ENCODE measurements at places on chromosomes 5 and 9. TPM values are rescaled to one million over a fixed set of nuclear protein-coding genes. Genes with fewer than 3 reads are reported as not detected.

DNA sequence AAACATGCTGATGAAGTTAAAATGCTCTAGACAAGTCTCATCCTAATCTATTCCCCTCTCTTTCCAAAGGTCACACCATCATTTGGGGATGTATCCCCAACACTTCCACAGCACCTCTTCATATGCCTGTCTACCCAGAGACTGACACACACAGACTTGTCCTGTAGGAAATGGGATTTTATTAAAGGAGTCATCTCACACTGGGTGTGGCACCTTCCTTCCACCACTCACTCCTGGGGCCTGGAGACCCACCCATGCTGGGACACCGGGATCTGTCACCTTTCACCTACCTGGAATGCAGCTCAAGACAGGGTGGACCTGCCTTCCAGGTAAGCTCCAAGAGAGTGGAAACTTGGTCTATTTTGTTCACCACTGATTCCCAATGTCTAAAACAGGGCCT is 99.4 kb upstream of the HAND1 start:
- no peaks in the 10 kb centered on the region for H3K4me1 ChIP-seq
- H3K36me3 ChIP-seq = no peaks in the 10 kb centered on the region
- no peak overlapping the region for H3K27ac ChIP-seq
- DNase-seq = no peak
- H3K4me3 ChIP-seq = no peak overlapping the region

DNA sequence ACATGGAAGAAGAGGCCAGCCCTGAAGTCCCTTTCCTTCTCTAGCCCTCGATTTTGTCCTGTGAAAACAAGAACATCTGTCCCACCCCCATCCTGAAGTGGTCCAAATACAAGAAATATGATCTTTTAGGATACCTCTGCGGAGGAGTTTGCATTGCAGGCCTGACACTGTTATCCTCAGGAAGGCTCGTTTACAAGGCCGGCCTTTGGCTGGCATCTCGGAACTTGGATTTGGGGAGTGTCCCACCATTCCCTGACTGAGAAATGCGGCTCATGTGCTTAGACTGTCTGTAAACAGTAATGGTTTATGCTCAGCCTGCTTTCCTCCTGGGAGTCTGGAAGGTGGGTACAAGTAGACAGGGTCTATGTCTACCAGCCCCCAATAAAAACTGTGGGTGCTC is 26.4 kb downstream of the WHRN start:
- H3K4me3 ChIP-seq = no peak overlapping the region
- no peaks in the 10 kb centered on the region for H3K27me3 ChIP-seq
- no peak overlapping the region for H3K27ac ChIP-seq

DNA sequence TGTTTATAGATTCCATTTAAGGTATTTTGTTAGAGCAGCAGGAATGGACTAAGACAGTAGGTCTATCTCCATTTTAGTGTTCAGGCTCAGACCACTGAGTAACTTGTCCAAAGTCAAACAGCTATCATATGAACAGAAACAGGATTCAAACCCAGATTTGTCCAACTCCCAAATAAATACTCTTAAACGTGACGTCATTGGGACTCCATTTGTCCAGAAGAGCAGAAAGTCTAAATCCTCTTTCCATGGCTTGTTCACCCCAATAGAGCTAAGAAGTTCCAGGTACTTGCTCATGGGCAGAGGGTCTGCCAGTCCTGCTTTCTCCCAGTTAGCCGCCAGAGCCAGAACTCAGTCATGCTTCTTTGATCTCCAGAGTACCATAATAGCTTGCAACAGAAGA is 16.3 kb upstream of the VLDLR start:
- no peak for DNase-seq
- H3K27me3 ChIP-seq = no peaks in the 10 kb centered on the region
- no peak overlapping the region for H3K27ac ChIP-seq
- H3K4me3 ChIP-seq = no peak overlapping the region
- no peaks in the 10 kb centered on the region for H3K4me1 ChIP-seq
- H3K36me3 ChIP-seq = no peaks in the 10 kb centered on the region

- no peak for DNase-seq
- peaks cover 4% of the 10 kb centered on the region for H3K4me1 ChIP-seq
- H3K27me3 ChIP-seq = no peaks in the 10 kb centered on the region
- H3K27ac ChIP-seq = peak overlapping the region; percentile 55
- peak overlapping the region; percentile 91 for H3K4me3 ChIP-seq
Measured at GRCh38 chr9:111483439-111483857, 735 bp downstream of the ECPAS start.

The CFAP157 gene
- not detected for total RNA-seq

The SLCO6A1 gene
- 0.54 TPM for total RNA-seq

The SPATA31A3 gene
- total RNA-seq = not detected

The TSSK1B gene
- total RNA-seq = not detected

Data from H1 (cell line).